ENCODE measurements at places on chromosomes 2 and 18.

- no peak for DNase-seq
Observed at GRCh38 chr2:10405448-10405847, 42.7 kb downstream of the ODC1 start.

DNA sequence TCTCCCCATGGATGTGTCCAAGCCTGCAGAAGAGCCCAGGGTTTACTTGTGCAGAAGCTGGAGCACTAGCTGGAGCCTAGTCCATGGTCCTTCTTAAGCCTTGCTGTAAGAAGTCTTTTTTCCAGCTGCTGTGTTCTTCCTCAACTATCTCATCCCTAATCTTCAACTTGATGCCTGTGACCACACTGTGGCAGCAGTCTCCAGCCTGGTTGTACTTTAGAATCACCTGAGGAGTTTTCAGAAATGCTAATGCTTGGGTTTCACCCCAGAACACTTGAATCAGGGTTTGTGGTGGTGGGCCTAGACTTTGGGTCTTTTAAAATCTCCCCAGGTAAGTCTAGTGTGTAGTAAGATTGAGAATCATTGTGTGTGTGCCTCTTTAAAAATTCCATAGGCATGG lies 173.6 kb downstream of the ADCYAP1 start:
- no peak for DNase-seq

DNA sequence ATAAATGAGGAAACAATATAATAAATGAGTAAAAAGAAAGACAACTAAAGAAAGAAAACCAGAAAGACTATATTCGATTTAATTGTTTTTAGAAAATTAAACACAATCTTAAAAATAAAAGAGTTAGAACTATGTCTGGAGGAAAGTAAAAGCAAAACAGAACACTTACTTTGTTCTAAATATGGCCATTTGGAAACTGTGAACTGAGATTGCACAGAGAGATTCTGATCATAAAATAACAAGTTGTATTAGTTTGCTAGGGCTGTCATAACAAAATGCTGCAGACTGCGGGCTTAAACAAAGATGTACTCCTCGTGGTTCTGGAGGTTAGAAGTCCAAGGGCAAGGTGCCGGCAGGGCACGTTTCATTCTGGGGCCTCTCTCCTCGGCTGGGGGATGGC lies 128.1 kb upstream of the AQP4 start:
- DNase-seq, result no peak

DNA sequence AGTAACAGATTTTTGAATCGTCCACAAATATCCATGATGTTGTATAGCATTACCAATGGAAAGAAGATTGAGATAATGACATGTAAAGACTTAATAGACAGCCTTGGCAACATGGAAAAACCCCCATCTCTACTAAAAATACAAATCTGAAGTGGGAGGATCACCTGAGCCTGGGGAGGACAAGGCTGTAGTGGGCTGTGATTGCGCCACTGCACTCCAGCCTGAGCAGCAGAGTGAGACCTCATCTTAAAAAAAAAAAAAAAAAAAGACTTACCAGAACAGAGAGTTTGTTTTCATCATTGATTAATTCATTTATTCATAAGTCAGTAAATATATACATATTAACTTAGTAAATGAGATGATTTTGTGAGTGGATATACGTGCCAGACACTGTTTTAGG lies 7.0 kb upstream of the OSBPL1A start:
- DNase-seq, result no peak

GRCh38 chr2:88469202-88470114 lies 17.0 kb upstream of the FOXI3 start:
- DNase-seq, result no peak

GRCh38 chr2:4047961-4048891 lies 344.9 kb downstream of the DCDC2C start:
- no peak for DNase-seq

DNA sequence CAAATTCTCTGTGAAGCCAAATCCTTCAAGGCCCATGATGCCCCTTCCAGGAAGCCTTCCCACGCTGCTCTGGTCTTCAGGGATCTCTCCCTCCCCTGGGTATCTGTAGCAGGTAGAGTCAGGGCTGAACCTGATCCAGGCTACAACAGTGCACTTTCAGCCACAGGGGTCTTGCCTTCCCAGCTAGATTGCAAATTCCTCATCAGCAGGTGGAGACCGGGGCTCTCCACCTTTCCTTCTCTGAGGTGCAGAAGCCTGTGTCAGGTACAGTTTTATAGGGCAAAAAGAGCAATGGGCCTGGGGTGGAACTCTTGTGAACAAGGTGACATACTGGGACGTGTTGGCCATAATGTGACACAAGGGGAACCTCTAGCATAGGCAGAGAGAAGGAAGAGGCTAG lies 312.9 kb downstream of the MYCN start:
- no peak for DNase-seq
